Stimulated activated CD8-positive, alpha-beta memory T cell treated with anti-CD3 and anti-CD28 coated beads, Interleukin-2, amount 100 ng/mL, for 1 hour (primary cell): ENCODE measurements at places on chromosomes 6 and 20.

DNA sequence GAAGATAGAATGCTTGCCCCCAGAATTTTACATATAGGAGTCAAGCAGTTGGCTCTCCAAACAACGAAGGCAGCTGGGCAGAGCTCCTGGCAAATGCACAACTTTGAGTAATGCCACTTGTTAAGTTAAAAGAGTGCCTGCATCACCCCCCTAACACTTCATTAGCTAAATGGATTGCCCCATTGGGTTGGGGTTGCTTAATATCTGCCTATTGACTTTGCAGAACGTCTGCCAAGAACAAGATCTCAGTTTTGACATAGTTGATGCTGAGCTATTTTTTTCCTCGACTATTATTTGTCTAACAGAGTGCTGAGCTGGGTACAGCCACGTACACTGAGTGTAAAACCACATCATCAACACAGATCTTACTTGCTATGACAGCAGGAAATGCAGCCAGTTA is 12.1 kb downstream of the ANKRD60 start:
- no peak for DNase-seq

- DNase-seq = no peak
Measured at GRCh38 chr6:159935065-159935464, 33.8 kb upstream of the IGF2R start.

GRCh38 chr6:15299430-15300131 is 53.7 kb downstream of the JARID2 start:
- peak; percentile 31 for DNase-seq

GRCh38 chr6:1574890-1575209 is 34.9 kb upstream of the FOXC1 start:
- DNase-seq = no peak

DNA sequence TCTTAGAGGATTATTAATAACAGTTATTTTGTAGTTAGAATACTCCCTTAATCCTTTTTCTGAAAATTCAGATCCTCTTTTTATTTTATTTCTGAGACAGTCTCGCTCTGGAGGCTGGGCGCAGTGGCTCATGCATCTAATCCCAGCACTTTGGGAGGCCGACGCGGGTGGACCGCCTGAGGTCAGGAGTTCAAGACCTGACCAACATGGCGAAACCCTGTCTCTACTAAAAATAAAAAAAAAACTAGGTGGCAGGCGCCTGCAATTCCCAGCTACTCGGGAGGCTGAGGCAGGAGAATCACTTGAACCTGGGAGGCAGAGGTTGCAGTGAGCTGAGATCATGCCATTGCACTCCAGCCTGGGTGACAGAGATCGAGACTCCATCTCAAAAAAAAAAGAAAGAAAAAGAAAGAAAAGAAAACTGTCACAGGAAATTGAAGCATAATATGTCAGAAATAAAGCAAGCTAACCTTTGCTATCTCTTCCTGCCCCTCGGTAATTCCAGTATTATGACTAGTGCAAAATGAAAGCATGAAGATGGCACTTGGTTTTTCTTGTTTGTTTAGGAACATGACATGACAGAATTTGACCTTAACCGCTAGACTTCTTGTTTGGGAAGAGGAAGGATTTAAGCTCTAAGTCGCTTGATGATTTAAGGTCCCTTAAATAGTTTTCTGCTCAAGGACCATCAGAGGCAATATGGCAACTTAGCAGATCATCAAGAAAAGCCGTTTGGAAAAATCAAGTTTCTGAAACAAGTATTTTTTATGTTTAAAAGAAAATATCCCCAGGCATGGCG is 1.8 kb upstream of the RBM39 start:
- no peak for DNase-seq

GRCh38 chr6:68779366-68779765 is 144.3 kb downstream of the ADGRB3 start:
- no peak for DNase-seq

DNA sequence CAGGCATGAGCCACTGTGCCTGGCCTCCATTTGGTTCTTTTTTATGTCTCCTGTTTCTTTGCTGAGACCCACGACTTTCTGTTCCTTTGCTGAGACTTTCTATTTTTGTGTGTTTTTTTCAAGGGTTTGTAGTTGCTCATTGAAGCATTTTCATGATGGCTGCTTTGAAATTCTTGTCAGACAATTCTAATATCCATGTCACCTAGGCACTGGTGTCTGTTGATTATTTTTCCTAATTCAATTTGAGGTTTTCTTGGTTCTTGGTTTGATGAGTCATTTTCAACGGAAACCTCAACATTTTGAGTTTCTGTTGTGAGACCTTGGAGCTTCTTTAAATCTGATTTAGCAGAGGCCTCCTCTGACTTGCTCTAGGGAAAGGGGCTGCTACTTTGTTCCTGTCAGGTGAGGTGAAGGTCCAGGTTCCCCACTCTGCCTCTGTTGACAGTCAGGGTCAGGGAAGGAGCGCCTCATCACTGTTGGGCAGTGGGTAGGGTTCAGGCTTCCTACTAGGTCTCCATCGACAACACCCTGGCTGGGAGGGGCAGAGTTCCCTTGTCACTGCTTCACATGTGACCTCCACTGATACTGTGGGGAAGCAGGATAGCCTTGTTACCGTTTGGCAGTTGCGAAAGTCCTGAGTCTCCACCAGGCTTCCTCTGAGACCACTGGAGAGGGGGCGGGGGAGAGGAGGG is 67.2 kb upstream of the RNF24 start:
- DNase-seq = peak; percentile 7

DNA sequence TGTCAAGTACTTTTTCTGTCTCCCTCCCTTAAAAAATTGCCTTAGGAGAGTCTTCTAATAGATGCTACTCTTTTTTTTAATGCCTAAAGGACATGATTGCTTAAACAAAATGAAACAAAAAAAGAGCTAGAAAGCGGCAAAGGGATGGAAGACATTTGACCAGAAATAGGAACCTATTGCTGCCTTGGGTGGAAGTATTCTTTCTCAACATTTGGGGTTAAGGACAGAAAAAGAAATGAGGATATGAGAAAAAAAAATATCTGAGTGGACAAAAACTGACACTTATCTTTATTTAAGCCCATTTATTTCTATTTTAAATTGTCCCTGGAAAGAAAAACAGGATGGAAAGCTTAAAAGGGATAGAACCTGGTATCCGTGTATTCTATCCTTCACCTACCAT is 664.9 kb upstream of the CITED2 start:
- DNase-seq = no peak

DNA sequence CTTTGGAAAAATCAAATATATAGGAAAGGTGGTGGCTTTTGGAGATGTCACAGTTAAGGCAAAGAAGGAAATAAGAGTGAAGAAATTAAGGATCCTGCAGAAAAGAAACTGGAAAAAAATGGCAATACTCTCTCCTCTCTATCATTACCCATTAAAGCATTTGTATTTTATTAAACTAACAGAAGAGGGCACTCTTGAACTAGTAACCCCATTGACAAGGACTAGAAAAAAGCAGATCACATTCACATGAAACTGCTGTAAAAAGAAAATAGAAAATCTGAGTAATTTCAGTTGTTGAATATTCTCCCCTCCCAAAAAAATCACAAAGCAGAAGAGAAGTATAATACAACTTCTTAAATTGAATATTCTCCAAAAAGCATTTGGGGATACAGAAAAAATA is 104.1 kb upstream of the SLC35B3 start:
- no peak for DNase-seq

DNA sequence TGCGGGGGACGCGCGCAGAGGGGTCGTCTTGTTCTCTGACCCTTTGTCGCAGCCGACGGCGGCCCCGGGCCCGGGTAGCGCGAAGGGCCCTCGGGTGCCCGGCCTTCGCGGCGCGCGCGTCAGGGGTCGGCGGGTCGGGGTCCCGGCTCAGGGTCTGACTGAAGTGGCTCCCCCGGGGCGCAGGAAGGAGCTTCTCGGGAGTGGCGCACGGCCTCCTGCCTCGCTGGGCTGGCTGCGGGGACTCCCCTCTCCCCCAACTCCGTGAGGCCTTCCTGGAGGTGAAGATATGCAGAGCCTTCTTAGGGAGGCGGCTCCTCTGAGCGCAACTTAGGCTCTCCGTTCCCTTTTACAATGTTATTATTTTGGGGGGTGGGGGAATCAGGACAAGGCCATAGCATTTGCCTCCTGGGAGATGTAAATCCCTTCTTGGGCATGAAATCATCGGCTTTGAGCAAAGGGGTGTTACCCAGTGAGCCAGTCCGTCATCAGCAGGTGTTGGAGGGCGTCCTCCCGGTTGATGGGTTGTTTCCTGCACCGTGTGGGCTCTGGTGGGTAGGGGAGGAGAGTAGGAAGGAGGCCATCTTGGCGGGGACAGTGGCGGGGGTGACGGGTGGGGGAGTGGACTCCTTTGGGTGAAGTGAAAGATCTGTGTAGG is 523 bp downstream of the CDS2 start:
- peak; percentile 24 for DNase-seq

DNA sequence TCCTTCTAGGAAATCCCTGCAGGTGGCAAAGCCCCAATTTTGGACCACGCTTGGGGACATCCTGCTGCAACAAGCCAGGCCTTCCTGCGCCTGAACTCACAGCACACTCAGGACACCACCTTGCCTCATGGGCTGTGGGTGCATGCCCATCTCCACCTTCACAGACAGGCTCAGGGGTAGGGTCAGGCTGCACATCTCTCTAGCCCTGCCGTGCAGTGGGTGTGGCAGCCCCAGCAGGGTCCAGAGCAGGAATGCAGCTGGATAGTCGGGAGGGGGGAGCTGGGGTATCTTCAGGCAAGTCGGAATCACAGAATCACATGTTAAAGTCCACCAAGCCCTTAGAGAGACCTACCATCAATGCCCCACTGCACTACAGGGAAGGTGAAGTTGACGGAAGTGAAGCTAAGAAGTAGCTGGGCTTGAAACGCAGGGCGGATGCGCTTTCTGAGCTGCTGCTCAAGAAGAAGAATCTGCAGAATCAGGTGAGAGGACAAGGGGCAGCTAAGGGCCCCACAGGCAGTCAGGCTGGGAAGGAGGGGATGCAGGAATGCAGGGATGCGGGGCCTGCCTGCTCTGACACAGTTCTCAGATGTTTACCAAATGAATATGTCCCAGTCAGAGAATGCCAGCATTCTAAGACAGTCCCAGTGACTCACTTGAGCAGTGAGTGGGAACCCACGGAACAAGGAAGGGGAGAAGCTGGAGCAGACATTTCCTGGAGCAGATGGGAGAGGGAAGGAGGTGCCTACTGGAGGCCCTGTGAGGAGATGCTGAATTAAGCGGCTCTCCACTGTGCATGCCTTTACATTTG is 11.3 kb downstream of the SERPINB6 start:
- no peak for DNase-seq

- no peak for DNase-seq
Measured at GRCh38 chr6:45691426-45691825, 313.7 kb upstream of the SUPT3H start.

DNA sequence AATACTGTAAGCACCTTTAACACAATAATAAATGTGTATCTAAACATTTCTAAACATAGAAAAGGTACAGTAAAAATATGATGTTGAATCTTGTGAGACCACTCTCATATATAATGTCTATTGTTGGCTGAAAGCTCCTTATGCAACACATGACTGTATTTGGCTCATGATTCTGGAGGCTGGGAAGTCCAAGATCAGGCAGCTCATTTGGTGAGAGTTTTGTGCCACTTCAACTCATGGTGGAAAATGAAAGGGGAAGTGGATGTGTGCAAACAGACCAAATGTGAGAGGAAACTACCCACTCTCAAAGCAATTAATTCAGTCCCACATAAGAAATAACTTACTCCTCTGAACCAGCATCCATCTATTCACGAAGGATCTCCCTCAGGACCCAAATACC is 257.7 kb upstream of the OPRM1 start:
- no peak for DNase-seq

- DNase-seq = no peak
Measured at GRCh38 chr6:158013904-158014504, 32.3 kb downstream of the SYNJ2 start.

DNA sequence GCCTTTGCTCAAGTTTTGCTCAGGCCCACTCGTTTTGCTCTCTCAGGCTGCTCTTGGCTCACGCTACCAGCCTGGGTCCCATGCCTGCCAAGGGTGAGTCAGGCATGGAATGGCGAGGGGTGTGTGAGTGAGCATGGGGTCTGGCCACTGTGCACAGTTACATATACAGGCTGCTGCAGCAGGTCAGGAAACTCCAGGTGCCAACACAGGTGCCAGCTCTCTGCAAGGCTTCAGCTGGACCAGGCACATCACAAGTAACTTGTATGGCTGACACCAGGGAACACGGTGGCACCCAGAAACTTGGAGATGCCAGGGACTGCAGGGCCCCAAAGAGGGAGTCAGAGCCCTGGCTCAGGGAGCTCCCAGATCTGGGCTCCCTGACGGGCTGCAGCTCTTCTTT is 146.8 kb downstream of the BTBD3 start:
- DNase-seq = no peak

GRCh38 chr6:144104898-144105487 is 9.6 kb upstream of the SF3B5 start:
- no peak for DNase-seq

GRCh38 chr20:58903614-58904013 is 51.1 kb downstream of the GNAS start:
- DNase-seq = no peak

DNA sequence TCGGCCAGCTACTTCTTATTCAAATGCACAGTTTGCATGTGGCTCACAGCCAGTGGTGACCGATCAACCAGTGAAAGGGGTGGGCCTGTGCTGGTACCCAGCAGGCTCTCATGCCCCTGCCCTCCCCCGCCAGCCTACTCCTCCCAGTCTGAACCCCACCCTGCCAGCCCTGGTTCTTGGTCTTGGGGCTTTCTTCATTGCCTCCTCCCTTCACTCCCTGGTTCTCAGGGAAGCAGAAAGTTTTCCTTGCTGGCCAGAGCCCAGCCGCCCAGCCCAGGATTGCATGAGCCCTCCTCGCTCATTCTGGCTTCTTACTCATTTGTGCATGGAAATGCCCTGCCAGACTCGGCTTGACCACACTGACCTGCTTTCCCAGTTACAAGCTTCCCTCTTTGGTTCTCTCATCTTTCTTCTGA is 40.8 kb downstream of the KCNK17 start:
- no peak for DNase-seq

GRCh38 chr20:23118144-23118543 is 32.0 kb upstream of the CD93 start:
- DNase-seq = no peak

DNA sequence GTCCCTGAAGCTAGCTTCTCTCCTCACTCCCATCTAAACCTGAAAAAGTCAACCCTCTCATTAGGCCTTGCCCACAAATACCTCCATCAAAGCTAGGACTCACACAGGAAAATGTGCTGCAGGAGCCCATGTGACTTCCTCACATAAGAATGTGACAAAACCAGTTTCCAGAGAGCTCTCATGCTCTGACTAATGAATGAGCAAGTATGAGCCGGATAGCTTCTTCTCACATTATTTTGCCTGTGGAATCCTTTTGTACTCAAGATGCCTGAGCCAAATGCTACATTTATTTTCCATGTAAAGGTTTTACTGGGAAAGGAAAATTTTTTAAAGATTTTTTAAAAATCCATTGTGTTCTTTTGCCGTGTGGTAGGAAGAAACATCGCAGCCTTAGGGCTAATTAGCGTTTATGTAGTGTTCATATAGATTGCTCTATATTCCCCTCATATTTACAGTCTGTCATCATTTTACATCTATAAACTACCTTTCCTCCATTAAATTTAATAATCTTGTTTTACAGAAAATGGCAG is 68.6 kb upstream of the CCN6 start:
- DNase-seq = no peak

DNA sequence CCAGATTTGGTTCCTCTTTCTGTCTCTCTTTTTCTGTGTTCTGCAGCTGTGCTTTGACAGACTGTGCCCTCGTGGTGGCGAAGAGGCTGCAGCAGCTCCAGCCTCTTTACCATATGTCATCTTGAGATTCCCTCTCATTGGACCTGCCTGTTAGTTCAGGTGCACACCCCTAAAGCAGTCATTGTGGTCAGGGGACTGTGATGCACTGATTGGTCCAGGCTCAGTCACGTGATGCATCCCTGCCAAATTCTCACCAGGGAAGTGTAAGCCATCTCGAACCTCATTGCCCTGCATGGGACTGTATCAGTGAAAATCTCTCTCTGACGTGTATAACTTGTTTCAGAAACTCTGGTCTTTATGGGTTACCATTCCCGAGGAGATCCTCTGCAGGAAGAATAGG is 160.3 kb downstream of the EYA2 start:
- no peak for DNase-seq
